ENCODE measurements at places on chromosomes 2 and 18. TPM values are rescaled to one million over a fixed set of nuclear protein-coding genes. Genes with fewer than 3 reads are reported as not detected.
A peak's percentile ranks its signal among the peaks of the same experiment; 100 is the strongest.

DNA sequence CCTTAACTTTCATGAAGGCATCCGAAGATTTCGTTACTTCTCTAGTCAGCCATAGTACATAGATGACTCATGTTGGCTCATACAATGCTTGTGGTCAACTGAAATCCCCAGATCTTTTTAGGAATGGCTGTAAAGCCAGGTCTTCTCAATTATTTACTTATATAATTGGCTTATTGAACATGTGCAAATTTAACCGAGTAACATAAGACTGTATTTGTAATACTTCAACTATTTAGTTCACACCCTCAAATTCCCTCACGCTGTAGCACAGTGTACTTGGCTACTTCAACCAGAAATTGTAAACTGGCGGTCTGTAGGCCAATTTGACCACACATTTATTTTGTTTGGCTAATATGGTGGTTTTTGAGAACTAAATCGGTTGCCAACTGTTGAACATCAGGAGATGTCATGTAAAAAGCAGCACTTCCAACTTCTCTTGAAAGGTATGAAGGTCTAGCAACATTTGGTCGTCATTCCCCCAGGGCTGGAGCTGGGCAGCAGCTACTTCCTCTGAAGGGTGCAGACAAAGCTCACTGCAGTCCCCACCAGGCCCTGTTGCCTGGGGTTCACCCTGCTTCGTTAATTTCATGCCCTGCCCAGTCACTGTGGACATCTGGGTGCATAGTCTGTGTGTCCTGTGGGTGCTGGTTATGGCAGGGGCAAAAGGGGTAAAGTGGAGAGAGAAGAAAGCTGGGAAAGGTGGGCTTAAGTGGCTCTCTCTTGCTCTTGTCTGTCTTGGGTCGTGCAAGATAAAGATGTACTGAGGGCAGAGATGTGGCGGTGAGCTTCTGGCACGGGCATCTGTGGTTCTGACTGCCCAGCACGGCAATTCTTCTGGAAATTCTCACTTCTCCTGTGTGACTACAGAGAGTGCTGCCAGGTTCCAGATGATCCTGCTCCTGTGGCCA is 3.2 kb upstream of the SH3RF3 start:
- peak; percentile 95 for DNase-seq

DSC3 gene
- not detected for total RNA-seq

DNA sequence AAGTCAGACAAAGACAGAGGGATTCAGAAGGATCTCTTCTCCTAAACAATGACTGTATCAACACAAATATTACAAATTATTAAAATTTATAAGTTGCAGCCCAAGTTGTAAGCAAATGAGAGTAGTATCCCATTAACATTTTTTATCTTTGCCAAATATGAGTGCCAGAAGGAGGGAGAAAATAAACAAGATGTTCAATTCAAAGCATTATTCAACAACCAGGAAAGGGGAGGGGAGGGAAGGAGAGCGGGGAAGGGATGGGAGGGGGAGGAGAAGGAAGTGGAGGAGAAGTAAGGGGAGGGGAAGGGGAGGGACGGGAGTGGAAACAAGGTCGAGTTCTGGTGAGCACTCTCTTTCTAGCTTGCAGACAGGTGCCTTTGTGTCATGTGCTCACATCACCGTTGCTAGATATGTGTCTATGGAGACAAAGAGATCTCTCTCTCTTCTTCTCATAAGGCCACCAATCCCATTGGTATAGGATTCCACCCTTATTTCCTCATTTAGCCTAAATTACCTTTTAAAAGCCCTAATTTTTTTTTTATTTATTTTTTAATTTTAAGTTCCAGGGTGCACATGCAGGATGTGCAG is 679.6 kb upstream of the CHAC2 start:
- DNase-seq = no peak

GRCh38 chr2:43737097-43737854 is 36.6 kb upstream of the DYNC2LI1 start:
- DNase-seq = no peak

TCF7L1 gene
- 2.3 TPM for total RNA-seq

DNA sequence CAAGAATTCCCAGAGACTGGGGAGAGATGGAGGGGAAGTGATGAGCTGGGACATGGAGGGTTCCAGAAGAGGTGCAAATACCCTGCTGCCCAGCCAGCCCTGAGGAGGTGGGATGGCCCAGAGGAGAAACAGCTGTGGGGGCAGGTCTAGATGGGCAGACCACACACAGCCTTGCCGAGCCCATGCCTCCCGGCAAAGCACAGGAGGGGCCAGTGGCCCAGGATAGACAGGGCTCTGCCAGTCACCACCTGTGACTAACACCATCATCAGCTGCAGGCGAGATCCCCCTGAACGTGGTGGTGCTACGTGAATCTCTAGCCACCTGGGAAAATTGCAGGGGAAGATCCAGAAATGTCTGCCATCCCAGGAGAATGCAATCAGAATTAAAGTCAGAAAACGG is 39.4 kb downstream of the SCTR start:
- no peak for DNase-seq

- DNase-seq = no peak
Observed at GRCh38 chr18:76952747-76953146, 130.4 kb downstream of the ZNF236 start.

ZBTB7C gene
- not detected for total RNA-seq

DNA sequence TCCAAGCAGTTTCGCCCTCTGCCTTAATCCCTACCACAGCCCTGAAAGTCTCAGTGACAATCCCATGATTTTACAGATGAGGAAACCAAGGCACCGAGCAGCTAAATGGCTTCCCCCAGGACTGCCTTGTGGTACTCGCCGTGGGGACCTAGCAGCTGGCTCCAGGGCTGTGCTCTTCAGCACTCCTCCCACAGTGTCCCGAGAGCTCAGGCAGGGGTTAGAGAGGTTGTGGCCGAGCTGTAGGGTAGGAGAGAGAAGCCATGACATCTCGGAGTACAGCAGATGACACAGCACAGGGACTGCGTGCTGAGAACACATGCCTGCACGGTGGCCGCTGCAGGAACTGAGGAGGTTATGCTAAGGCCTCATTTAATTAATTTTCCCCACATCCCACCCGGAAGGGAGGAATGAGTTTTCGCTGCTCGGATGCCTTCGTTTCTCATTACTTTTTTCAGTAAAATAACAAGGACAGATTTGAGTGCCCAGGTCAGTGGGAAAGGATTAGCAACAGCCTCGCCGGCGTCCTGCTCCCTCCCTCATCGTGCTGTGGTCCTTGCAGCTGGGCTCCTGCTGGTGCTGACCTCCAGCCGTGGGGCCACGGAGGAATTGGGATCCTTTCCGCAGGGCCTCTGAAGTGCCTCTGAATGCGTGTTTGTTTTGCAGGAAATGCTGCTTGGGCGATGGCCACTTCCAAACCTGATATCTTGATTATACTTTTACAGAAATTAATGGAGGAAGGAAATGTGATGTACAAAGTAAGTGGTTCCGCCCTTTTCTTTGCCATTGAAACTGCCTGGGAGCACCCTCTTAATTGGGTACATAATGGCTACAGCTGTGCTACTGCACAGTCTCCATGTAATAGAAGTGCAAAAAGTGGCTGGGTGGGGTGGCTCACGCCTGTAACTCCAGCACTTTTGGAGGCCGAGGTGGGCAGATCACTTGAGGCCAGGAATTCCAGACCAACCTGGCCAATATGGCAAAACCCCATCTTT is 61.2 kb downstream of the WDSUB1 start:
- DNase-seq = no peak

- DNase-seq = no peak
Observed at GRCh38 chr2:47270421-47270820, 115.3 kb upstream of the STPG4 start.

GRCh38 chr2:103363639-103364038 is 601.8 kb downstream of the TMEM182 start:
- DNase-seq = no peak

UGT1A5 gene
- 91.2 TPM for total RNA-seq

ABCG8 gene
- not detected for total RNA-seq

ARPC2 gene
- total RNA-seq = 228 TPM

GRCh38 chr2:72894514-72894913 is 7.3 kb downstream of the SPR start:
- DNase-seq = no peak

DNA sequence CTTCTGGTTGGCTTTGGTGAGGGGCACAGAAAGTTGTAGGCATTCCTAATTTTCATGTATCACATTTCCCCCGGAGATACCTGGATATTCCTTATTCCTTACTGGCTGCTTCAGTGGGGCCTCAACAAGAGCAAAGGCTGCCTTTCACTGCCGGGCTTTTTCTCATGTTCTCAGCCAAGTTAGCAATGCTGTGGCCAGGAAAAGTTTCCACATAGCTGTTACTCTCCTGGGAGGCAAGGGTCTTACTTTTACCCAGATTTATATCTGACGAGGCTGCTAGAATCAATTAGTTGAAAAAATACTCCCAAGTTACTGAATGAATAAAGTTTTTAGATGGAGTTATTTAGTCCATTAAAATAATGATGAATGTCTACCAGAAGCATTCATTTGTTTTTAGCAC is 230.5 kb downstream of the ZNF407 start:
- no peak for DNase-seq

DNA sequence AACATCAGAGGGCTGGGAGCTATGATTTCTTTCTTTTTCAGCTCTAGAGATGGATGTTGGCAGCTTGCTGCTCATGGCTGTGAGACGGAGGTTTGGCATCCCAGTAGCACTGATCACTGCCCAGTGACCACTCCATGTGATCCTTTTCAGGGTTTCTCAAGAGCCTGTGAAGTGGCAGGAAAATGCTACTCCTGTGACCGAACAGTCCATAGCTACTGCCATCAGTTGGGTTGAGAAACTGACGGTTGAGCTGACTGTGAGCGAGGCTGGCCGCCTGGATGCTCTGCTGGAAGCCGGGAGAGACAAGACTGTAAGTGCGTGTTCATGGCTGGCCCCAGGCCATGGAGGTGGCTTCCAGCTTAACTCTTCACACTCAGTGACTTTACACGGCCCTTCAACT is 34.2 kb downstream of the VWA3B start:
- DNase-seq = no peak

GRCh38 chr18:44731530-44732237 is 51.0 kb downstream of the SETBP1 start:
- DNase-seq = peak; percentile 94

DNA sequence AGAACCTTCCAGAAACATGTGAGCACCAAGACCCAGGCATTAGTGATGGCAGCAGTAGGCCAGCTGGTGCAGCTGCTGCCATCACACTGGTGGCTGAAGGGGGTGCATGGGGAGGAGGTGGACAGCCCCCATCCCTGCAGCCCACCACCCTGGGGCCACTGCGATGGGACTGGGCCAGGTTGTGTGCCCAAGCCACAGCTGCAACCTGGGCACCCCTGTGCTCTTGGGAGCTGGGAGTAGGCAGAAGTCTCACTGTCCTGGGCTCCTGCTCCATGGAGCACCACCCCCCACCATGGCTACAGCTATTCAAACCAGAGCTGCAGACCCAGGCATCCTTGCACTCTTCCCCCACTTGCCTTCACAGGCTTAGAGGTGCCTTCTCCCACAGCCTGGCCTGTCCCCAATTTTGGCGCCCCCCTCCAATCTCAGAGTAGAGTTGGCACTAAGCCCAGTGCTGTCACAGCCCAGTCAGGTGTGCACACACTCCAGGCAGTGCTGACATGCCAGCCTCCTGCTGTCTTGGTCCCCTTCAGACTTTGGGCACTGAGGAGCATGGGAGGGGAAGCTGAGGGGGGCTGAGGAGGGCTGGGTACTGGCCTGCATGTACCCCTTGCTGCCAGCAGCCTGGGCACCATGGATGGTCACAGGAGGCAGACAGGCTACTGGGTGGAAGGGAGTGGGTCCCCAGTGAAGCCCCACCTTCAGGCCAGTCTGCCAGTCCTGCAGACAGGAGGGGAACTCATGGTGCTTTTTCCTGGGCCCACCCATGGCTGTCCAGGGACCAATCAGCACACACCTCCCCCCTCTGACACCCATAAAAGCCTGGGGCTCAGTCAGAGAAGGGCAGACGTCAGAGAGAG is 67.1 kb downstream of the CYP26B1 start:
- no peak for DNase-seq

DNA sequence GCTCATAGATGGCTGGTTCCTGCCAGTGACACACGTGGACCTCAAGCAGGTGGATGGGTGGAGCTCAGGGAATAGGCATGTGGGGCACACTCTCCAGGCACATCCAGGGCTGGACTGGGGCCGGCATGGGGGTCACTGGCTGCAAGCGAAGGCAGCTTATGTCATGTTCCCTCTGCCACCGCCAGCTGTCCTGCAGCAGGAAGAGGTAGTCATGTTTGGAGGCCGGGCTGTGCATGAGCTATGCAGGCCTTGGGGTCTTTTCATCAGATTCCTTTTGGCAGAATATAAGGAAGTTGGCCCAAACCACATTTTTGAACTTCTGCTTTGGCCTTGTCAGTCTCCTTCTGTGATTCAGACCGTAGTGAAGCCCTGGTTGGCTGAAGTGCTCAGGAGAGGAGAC is 61.5 kb downstream of the AGAP1 start:
- DNase-seq = no peak

GRCh38 chr18:24023185-24023814 is 8.7 kb downstream of the TTC39C start:
- peak; percentile 73 for DNase-seq

DSG4 gene
- total RNA-seq = not detected

- DNase-seq = no peak
Observed at GRCh38 chr2:228652366-228652765, 470.9 kb upstream of the SPHKAP start.

M1AP gene
- total RNA-seq = 7.7 TPM

GRCh38 chr2:178804791-178805190 is 2.4 kb downstream of the TTN start:
- no peak for DNase-seq

GRCh38 chr2:100107906-100108647 is 34.3 kb downstream of the AFF3 start:
- DNase-seq = no peak

SRD5A2 gene
- not detected for total RNA-seq

MOGAT1 gene
- 0.35 TPM for total RNA-seq

DNA sequence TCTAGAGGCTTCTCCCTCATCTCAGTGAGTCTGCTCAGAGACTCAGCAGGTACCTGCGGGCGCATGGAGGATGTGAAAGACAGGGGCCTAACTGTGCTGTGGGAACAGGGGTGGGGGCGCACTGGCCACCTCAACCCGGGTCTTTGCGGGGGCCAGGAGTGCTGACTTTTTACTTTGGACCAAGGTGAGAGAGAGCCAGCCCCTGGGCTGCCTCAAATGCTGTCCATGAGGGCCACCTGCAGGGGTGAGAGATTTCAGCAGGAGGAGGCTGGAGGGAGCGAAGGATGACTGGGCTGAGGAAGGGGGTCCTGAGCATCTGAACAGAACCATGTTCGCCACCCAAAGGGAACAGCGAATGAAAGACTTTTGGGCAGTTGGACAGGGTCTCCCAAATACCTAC is 129.4 kb downstream of the TNS1 start:
- no peak for DNase-seq

DNA sequence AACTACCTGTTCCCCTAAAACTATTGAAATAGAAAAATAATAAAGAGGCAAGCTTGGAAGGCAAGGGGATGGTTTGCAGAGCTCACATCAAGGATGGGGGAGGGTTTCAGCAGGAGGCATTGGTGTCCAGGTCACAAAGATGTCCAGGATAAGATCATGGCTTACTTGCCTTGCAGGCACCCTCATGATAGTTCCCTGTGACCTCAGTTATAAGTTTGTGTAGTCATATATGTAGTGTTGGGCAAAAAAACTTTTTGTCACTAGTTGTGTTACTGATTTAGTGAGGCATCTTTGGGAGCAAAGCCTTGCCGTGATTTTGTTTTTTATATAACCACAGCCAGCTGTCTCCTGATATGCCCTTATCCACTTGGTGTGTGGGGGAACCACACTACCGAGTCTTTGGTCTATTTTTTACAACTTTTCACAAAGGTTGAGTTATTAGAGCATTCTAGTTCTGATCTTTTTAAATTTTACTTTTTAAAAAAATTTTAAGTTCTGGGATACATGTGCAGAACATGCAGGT is 53.3 kb downstream of the IL1R2 start:
- DNase-seq = no peak
